Adipocyte (in vitro differentiated cells): ENCODE measurements at places on chromosomes 11 and 22.

GRCh38 chr22:36234919-36235318, 4.4 kb downstream of the APOL2 start:
- DNase-seq = no peak

DNA sequence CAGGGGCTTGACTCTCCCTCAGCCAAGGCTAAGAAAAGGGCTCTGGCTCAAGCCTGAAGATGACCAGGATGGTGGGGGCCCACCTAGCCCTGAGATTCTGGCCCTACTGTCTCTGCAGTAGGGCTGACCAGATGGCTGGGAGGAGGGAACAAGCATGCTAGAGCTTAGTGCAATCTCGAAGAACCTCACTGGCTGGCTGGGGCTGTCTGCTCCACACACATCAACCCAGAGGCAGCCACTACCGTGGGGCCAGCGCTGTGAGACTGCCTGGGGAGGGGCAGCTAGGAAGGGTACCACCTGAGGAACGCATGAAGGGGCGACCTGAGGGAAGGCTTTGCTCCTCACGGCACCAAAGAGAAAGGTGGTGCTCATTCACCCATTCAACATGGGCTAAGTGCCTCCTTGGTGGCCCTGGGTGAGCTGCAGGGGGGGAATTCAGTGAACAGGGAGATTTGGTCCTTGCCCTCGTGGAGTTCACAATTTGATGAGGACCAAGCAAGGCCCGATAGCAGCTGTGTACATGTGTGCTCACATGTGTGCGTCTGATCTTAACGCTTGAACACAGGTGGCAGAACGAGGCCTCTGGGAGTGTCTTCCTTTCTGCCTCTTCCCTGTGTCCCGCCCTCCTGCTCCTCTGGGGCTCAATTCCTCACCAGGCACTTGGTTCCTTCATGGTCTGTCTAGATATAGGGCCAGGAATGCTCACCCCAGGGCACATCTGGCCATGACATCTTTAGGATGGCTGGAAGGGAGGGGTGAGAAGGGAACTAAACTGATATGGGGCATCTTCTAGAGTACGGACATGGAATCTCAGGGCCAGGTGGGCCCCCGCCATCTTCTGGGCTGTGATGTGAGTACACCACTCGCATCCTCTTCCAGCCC, 102.3 kb upstream of the PITPNB start:
- DNase-seq = no peak

DNA sequence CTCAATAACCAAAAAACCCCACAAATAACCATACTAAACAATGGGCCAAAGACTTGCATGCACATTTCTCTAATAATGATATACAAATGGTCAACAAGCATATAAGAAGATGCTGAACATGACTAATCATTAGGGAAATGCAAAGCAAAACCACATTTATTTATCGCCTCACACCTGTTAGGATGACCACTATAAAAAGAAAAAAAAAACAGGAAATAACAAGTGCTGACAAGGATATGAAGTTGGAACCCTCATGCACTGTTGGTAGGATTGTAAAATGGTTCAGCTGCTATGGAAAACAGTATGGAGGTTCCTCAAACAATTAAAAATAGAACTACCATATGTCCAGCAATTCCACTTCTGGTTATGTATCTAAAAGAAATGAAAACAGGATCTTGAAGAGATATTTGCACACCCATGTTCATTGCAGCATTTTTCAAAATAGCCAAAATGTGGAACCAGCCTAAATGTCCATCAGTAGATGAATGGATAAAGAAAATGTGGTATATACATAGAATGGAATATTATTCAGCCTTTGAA, 66.2 kb downstream of the AMBRA1 start:
- no peak for DNase-seq

DNA sequence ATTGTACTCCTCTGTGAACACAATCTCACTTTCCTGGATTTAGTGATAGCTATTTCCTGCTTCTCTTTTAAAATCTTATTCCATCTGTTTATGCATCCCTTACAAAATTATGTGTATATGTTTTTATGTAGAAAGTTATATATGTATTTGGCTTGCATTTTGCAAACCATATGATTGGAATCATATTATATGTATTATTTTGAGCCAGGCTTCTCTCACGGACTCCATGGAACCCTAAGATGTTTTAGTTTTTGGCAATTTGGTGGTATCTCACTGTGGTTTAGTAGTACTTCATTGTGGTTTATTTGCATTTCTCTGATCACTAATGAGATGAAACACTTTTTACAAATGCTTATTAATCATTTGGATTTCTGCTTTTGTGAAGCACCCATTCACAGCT, 507.3 kb upstream of the KIRREL3 start:
- no peak for DNase-seq

GRCh38 chr11:29315275-29315674, 701.6 kb downstream of the KCNA4 start:
- DNase-seq = no peak

GRCh38 chr22:26481112-26481693, 2.4 kb downstream of the HPS4 start:
- DNase-seq = no peak

DNA sequence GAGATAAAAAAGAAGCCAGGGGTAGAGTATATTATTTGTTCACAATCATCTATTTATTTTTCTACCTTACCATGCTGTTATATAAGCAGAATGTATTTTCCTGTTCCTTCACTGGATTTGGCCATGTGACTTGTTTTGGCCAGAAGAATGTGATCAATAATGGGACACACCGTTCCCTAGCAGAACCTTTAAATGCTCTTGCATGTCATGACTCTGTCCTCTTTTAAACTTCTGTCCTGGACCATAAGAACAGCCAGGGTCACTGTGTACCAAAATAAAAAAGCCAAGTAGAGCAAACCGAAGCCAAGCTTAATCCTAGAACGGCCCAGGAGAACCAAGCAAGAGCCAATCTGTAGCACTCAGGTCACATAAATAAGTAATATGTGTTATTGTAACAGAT, 1682.4 kb downstream of the LRRC4C start:
- DNase-seq = no peak

DNA sequence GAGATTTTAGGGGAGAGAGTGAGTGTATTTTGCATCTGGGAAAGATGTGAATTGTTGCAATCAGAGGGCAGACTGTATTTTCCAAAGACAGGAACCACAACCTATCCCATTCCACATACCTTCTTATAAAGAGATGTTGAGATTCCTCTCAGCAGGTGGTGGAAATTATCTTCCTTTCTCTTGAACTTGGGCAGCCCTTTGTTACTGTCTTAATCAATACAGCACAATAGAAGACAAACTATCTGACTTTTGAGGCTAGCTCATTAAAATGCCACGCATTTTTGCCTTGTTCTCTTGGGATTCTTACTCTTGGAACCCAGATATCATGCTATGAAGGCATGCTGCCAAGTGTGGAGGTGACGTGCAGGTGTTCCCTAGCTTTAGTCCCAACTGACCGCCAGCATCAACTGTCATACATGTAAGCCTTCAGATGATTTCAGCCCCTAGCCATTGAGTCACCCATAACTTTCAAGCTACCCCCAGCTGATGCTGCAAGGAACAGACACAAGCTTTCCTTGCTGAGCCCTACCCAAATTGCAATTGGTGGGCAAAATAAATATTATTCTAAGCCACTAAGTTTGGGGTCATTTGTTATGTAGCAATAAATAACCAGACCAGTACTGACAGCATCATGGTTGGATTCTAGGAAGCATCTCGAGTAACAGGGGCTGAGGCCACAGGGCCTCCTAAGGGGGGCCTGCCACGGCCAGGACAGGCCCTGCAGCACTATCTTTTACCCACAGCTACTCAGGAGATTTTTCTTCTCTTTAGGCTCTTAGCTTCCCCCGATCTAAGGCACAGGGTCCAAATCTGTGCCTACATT, 63.0 kb downstream of the RPL27A start:
- no peak for DNase-seq

DNA sequence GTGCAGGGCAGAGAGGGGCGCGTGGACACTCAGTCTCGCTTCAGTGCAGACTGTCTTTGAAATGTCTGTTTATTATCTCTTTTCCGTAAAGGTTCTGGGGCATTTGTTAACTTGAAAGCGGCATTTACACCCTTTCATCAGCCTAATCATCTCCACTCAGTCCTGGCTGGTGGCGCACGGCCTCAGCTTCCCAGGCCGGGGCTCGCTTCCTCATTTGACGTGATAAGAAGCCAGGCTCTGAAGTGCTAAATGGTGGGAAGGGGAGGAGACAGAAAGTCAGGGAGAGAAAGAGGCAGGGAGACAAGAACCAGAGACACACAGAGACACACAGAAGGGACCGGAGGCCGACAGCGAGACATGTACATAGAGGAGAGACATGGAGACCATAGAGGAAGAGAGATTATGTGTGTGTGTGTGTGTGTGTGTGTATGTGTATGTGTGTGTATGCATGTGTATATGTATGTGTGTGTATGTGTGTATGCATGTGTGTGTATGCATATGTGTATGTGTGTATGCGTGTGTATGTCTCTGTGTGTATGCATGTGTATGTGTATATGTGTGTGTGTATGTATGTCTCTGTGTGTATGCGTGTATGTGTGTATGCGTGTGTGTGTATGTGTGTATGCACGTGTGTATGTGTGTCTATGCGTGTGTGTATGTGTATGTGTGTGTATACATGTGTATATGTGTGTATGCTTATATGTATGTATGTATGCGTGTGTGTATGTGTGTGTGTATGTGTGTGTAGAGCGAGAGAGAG, 101.5 kb downstream of the ST3GAL4 start:
- no peak for DNase-seq

- no peak for DNase-seq
These were observed 9.1 kb downstream of the LINC01488 start for GRCh38 chr11:69490516-69490915.

GRCh38 chr11:12137938-12138731, 27.7 kb downstream of the MICAL2 start:
- no peak for DNase-seq

GRCh38 chr11:72024069-72024754, 25.5 kb downstream of the IL18BP start:
- DNase-seq = no peak

- peak; percentile 70 for DNase-seq
These were observed 1348.2 kb upstream of the RAG2 start for GRCh38 chr11:37946155-37946766.

- DNase-seq = peak; percentile 94
These were observed 38.8 kb upstream of the POU2AF1 start for GRCh38 chr11:111417766-111418435.
